Brain pericyte (primary cell): ENCODE measurements at places on chromosomes 1 and 21.
A peak's percentile ranks its signal among the peaks of the same experiment; 100 is the strongest.

GRCh38 chr1:100253552-100253951 lies 3.9 kb upstream of the DBT start:
- DNase-seq, result no peak

DNA sequence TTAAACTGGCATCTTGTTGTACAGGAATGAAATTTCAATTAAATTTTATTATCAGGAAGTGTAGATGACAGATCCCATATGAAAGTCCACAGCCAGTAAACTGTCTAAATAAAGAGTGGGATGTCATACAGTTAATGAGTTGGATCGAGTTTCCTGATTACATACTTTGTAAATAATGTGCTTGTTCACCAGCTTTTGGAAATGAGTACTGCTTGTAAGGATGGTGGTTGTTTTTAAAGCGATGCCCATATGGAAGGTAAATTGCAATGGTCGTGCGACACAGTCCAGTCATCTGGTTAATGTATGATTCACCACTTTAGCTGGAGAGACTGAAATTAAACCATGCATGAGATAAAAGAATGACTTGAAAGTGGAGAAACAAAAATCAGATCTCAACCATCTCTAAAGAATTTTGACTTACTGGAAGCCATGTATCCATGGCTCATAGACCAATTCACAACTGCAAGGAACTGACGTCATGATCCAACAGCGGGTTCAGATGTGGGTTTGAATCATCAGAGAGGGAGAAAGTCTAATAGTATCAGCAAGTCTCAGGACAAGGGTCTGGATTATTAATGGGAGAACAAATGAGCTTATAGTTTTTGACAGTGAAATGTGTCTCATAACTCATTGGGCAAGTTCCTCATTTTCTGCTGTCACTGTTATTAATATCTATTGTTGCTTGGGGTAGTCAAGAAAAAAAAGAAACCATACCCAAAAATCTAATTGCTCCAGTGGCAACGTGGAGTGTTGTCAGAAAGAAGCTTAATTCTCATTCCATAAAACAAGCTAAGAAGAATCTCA lies 49.0 kb downstream of the MAP10 start:
- DNase-seq, result no peak

DNA sequence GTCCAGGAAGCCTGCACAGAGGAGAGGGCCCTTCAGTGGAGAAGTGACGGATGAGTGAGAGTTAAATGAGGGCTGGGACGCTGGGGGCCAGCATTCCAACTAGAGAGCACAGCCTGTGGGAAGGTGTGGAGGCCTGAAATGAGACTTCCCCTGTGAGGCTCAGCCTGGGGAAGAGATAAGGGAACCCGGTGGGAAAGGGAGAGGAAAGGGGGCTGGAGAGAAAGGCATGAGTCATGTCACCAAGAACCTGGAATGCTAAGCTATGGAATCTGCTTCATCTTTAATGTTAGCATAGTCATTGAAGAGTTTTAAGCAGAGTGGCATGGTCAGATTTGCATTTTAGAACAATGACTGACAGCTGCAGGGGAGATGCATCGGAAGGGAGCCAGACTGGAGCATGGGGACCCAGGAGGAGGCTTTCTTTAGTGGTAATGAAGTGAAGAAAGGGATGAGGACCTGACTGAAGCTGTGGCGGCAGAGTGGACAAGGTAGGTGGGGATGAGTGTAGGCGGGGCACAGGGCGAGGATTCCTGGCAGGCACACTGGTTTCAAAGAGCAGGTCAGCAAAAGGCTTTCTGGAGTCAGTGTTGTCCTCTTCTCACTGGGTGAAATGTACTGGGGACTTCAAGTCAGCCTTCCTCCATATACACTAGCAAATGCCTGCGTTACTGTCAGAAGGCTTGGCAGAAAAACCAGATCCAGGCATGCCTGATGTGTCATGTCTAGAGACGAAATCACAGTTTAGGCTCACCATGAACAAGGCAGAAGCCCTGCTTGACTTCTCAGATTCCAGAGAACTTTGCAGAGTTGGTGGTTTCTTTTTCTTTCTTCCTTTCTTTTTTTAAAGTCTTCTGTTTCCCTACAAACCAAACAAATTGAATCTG lies 8.0 kb downstream of the RGL1 start:
- DNase-seq, result no peak

GRCh38 chr1:210233495-210234328 lies 1.1 kb downstream of the SERTAD4 start:
- DNase-seq, result no peak

- DNase-seq, result no peak
Measured at GRCh38 chr1:172473302-172473701, 29.4 kb upstream of the PIGC start.

- DNase-seq, result no peak
Measured at GRCh38 chr1:177246710-177247580, 76.2 kb downstream of the BRINP2 start.

DNA sequence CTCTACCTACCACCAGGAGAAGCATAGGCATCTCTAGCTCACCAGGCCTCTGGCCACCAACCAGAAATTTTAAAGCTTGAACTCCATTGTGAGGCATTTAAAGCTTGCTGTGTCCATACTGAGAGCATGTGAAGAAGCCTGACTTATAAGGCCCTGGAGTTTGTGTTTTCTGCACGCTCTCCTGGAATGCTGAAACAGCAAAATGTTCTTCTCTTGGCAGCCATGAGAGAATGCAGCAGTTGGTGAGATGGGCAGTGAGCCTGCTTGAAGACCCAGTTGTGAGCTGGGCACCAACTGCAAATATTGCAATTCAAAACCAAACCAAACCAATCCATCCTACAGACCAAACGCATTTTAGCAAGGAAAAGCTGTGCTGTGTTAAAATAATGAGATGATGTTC lies 170.0 kb upstream of the IVNS1ABP start:
- no peak for DNase-seq

DNA sequence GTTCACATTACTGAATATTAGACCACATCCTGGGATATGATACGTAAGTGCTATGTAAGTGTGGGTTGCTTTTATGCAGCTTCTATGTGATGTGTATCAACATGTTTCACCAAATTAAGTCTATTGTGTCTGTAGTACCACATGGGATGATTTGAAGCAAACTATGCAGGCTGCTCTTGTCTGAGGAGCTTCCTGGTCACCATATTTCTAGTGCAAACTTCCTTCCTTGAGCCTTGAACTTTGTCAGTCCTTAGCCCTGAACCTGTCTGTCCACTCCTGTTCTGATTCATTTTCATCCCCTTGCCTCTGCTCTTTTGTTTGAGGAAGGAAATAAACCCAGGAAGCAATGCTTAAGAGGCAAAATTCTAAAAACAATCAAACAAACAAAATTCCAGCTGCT lies 117.5 kb upstream of the VANGL1 start:
- no peak for DNase-seq

DNA sequence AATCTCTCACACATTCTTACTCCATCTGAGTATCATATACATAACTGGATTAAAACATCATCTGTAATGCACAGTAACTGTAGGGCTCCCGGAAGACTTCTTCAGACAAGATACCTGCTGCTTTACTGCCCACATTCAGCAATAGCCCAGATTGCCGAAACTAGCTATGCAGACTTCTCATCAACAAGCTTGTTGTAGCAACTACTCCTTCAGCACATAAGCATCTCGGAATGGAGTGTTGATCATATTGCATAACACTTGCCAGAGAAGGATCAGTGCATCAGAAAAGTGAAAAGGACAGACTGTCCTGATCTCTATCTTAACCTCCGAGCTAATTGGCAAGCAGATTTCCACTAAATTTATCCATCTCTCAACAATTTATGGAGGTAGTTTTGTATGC lies 354.6 kb upstream of the C1orf87 start:
- DNase-seq, result no peak

DNA sequence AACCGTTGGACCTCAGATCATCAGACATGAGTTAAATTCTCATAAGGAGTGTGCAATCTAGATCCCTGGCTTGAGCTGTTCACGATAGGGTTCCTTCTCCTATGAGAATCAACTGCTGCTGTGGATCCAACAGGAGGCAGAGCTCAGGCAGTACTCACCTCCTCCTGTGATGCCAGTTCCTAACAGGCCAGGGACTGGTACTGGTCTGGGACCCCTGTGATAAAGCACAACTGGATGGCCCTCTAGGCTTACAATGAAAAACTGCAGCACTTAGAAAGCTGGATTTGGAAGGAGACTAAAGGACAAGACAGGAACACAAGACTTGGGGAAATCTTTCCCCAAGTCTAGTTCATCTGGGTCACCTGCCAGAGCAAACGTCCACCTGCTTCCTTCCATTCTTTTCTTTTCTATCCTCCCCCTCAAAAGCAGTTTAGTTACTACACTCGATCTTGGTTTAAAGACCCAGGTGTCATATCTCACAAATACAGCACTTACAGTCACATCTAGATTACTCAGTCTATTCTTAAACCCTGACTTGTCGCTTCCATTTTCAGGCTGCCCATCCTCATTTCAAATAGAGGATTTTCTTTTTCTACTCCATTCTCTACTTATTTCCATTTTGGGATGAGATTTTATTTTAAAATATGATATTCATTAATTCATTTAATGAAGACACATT lies 59.8 kb downstream of the PTPN14 start:
- DNase-seq, result no peak

DNA sequence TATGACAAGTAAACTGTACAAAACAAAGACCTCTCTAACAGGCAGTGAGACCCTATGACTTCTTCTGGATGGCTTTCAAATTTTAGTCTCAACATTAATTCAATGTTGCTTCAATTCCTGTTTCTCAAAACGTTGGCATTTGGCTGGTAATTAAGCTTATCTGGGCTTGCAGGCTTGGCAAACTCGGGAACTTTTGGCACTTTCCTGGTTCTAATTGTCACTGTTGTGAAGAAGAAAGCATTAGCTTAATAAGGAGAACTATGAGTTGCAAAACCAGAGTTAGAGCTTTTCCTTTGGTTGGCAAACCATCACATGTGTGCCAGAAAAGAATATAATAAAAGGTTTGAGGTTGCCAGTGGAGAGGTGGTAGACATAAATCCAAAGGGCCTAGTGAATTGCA lies 698.3 kb downstream of the LRRIQ3 start:
- no peak for DNase-seq

- DNase-seq, result no peak
Measured at GRCh38 chr1:76769911-76770310, 97.4 kb upstream of the ST6GALNAC5 start.

DNA sequence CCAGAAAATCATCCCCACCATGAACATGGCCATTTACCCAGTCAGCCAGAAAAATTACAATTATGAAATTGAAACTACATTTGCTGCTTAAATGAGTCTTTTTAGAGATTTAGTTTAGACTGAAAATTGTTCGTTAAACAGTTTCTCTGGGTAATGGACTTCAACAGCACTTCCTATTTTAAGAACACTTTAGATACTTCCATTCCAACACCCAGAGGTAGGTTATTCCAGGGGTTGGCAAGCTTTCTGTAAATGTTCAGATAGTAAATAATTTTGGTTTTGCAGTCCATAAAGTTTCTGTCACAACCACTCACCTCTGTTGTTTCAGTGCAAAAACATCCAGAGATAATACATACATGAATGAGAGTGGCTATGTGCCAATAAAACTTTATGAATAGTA lies 10.2 kb downstream of the NMNAT2 start:
- DNase-seq, result no peak

- no peak for DNase-seq
Measured at GRCh38 chr1:97740891-97741290, 179.9 kb downstream of the DPYD start.

- no peak for DNase-seq
Measured at GRCh38 chr1:228828151-228828550, 92.9 kb downstream of the RHOU start.

DNA sequence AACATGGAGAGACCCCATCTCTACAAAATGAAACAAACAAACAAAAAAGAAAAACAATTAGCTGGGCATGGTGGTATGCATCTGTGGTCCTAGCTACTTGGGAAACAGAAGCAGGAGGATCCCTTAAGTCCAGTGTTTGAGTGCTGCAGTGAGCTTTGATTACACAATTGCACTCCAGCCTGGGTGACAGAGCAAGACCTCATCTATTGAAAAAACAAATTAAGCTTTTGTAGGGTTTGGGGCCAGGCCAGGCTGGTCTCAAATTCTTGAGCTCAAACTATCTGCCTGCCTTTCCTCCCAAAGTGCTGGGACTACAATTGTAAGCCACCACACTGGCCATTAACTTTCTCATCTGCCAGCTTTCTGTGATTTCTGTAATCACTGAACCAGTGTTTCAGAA lies 27.2 kb downstream of the NIPAL3 start:
- DNase-seq, result no peak

DNA sequence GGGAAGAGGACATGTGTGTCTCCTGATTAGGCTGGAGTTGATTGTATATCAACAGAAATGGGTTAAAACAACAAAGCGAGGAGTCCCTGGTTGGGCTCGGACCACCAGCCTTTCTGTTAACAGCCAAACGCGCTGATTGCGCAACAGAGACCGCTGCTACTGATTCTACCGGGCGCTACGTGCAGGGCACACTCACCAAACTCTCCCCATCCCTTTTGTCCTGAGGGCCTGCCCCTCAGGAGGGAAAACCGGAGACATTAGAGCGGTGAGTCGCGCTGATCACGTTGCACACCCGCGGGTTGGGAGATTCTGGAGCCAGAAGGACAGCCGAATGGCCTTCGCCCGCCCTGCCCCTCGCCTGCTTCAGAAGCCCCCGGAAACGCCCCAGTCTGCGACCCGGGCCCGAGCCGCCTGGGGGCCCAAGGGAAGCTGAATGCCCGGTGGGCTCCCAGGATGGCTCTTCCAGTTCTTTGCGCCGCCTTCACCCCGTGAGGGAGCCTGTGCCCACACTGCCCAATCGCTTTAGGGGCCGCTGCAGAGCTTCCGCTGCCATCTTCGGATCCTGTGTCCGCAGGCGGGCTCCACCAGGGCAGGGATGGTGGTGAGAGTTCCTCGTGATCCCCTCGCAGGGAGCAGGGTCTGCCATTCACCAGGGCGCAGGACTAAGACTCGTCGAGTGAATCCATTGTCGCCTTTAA lies 165.4 kb upstream of the NBPF11 start:
- DNase-seq, result no peak

- DNase-seq, result no peak
Measured at GRCh38 chr1:44237721-44238457, 24.6 kb downstream of the DMAP1 start.

GRCh38 chr1:94416901-94417727 lies 1.1 kb upstream of the ABCD3 start:
- peak; percentile 27 for DNase-seq

- no peak for DNase-seq
Measured at GRCh38 chr1:199007423-199007822, 368.6 kb downstream of the PTPRC start.

- no peak for DNase-seq
Measured at GRCh38 chr1:206703661-206704060, 19.0 kb downstream of the MAPKAPK2 start.

DNA sequence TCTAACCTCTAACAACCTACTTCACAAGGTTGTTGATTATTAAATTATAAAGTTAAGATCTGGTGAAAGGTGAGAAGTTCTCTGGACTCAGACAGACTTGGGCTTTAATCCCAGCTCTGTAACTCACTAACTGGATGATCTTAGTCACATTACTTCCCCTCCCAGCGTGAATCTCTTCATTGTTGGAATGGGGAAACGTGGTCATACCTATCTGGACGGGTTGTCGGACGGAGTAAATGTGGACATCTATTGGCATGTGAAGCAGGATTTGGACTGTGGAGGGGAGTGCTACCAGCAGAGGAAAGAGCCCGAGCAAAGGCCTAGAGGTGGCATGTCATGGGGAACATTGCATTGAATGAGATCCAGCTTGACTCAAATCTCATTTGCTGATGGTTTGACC lies 45.1 kb upstream of the RPL11 start:
- no peak for DNase-seq

GRCh38 chr1:27868932-27869718 lies 3.2 kb upstream of the THEMIS2 start:
- no peak for DNase-seq
